Left cardiac atrium (tissue), 4 donors: ENCODE measurements at places on chromosomes 13 and 19. TPM values are rescaled to one million over a fixed set of nuclear protein-coding genes. Genes with fewer than 3 reads are reported as not detected.

DNA sequence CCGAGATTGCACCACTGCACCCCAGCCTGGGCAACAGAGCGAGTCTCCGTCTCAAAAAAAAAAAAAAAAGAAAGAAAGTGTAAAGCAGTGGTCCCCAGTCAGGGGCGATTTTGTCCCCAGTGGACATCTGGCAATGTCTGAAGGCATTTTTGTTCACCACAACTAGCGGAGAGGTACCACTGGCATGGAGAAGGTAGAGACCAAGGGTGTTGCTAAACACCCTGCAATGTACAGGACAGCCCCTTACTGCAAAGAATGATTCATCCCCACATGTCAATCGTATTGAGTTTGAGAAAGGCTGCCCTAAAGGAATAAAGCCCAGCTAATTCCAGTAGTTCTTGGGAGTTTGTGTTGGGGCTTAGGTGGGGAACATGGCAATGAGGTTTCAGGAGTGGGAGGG, 38.7 kb downstream of the CYP4F2 start:
- no peak for DNase-seq

- no peak for DNase-seq
Observed at GRCh38 chr19:28710278-28710677, 502.7 kb downstream of the UQCRFS1 start.

DNA sequence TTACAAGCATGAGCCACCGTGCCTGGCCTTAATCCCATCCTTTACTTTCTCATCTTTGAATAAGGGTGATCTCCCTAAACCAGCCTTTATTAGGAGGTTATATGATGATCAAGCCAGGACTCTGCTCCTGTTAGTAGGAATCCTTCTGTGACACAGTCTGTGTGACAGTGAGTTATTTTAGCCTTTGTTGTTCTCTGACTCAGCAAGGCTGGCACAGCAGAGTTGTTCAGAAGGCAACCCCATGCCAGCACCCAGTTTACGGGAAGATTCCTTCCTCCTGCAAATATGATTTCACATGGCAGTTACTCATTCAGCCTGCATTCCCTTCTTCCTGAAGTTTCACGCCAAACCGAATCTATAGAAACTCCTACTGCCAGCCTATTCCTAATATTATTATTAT, 10.5 kb upstream of the MIER2 start:
- DNase-seq: no peak

DNA sequence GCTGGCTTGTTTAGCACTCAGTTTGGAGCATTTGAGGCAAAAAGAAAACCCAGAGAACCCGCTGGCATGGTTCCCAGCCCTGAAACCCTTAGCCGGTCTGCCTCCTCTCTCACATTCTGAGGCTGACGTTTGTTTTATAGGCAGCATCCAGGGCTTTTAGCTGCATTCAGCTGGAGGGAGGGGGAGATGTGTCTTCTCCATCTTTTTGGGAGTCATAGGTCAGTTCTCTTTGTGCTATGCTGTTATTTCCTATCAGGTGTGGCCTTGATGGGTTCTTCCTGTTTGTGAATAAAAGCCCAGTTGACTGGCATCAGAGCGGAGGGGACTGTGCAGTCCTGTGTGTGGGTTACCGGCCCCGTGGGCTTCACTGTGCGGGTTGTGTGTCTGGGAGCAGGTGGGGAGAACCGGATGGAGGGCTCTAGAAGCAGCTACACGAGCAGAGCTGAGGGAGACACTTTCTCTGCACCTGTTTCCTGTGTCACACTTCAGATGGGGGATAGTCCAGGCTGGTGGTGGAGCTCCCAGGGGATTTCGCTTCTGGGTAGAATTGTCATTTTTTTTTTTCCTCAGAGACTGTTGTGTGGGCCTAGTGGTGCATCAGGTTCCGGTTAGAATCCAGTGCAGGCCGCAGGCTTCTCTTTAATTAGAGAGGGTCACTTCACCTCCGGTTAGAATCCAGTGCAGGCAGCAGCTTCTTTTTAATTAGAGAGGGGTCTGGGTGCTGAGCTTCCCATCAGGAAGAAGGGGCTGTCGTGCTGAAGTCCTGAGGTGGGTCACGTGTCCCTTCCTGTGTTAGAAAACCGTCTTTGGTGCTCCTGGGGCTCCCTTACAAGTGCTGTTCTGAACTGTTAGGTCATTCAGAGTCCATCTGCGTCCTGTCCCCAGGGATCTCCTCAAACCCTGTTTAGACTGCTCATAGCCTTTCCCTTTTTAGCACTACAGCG, 69.6 kb downstream of the ARHGEF7 start:
- DNase-seq: no peak

- DNase-seq: no peak
Observed at GRCh38 chr19:3599776-3600187, 6.9 kb downstream of the TBXA2R start.

DNA sequence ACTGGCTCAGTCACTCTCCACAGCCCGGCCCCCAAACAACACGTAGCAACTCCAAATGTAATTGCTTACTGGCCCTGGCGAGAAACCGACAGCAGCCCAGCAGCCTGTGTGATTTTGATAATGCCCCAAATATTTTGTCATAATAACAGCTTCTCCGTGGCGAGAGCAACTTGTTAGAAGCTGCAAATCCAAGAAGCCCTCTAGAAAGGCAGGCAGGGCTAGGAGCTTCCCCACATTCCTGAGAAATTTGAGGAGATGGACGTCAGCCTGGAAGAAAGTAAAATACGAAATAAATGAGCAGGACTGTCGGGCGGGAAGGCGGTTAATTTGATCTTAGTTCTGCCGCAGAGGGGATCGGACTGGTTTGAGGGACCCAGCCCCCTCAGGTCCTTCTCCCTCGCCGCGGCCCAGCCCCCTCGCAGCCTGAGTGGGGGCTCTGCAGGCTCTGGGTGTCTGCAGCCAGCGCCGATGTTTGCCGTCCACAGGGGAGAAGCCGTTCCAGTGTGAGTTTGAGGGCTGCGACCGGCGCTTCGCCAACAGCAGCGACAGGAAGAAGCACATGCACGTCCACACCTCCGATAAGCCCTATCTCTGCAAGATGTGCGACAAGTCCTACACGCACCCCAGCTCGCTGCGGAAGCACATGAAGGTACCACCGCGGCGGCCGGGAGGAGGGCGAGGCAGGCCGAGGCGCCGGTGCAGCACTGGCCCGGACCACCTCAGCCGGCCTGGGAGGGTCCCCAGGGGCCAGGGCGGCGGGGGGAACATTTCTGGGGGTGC, 3.1 kb downstream of the ZIC2 start:
- DNase-seq: no peak

DNA sequence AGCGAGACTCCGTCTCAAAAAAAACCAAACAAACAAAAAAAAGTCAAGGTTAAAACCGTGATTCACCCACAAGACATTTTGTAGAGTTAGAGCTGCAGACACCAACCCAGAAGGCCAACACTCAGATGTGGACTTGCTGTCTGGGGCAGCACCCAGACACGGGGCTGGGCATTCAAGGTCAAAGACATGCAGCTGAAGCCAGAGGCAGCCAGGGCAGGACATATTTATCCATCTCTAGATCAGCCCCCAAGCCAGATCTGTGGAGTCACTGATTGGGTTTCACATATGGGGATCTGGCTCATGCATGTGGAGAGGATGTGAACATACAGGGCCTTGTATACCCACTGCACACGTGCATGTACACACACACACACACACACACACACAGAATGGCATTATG, 3.6 kb downstream of the KLK15 start:
- DNase-seq: no peak

DNA sequence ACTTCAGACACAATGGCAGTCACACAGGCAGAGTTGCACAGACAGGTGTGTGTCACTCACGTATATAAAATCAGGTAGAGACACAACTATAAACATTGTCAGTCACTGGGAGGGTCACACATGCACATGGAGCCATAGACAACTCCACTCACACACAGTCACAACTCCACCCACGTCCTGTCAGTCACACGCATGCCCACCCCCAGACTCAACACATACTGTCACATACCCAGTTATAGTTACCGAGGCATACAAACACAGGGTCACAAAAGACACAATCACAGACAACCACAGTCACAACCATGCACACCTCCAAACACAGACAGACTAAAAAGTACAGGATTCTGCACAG, 1.5 kb downstream of the NUMBL start:
- no peak for DNase-seq

GRCh38 chr13:32537580-32538142, 934 bp downstream of the N4BP2L2 start:
- peak; percentile 39 for DNase-seq

- DNase-seq: peak; percentile 25
Observed at GRCh38 chr13:48600374-48601364, 53.1 kb upstream of the CYSLTR2 start.

DNA sequence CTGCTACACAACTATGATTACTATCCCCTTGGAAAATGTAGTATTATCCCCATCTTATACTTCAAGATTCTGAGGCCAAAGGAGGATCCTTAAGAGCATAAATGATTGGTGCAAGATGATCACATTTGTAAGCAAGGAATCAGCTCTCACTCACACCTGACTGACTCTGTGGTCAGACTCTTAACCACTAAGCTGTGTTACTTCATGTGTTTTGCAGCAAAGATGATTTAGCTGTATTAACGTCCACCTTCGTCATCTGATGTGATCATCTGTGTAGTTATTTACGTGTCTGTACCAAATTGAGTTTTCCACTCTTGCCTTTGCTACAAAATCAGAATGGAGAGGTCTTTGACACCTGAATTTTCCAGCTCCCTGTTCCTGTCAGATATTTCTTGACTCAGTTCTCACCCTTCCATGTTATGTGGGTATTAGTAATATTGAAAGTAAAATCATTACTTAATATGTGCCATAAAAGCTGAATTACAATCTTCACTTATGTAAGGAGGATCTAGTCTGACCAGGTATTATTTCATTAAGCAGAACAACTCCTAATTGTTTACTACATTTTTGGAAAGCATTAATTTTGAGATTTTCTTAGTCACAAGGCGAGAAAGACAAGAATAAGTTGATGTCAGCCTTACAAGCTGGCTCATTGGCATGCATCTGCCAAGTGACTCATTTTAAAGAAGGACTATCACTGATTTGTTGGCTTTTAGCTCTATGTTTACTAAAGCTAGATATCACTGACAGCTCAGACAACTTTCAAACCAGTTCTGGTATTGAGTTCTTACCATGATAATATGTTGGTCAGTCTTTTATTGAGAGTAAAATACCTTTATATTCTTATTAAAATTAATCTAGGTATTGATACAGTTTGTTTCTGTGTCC, 1279.8 kb upstream of the PCDH9 start:
- no peak for DNase-seq

DNA sequence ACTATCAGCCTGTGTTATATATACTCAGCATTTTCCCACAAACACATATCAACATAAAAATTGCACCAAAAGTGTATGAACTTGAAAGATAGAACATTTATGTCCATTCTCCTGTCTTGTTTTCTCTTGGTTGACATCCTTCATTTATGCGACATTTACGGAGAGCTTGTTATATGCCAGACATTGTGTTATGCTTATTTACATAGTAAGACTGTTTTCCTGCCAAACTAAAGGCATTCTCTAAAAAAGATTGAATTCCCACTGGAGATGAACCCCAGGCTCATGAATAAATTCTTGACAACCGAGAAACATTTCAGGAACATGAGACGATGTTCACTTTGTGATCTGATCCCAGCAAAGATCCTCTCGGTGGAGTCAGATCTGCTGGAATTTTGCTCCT, 131.0 kb downstream of the RAP2A start:
- no peak for DNase-seq

GRCh38 chr19:48510421-48511268, 990 bp downstream of the LMTK3 start:
- DNase-seq: peak; percentile 79

GFY gene
- total RNA-seq: not detected

TPTE2 gene
- total RNA-seq: not detected

PDE4C gene
- 0.55 TPM for total RNA-seq

ZBTB32 gene
- not detected for total RNA-seq
